ENCODE measurements at places on chromosomes 7 and 10.

DNA sequence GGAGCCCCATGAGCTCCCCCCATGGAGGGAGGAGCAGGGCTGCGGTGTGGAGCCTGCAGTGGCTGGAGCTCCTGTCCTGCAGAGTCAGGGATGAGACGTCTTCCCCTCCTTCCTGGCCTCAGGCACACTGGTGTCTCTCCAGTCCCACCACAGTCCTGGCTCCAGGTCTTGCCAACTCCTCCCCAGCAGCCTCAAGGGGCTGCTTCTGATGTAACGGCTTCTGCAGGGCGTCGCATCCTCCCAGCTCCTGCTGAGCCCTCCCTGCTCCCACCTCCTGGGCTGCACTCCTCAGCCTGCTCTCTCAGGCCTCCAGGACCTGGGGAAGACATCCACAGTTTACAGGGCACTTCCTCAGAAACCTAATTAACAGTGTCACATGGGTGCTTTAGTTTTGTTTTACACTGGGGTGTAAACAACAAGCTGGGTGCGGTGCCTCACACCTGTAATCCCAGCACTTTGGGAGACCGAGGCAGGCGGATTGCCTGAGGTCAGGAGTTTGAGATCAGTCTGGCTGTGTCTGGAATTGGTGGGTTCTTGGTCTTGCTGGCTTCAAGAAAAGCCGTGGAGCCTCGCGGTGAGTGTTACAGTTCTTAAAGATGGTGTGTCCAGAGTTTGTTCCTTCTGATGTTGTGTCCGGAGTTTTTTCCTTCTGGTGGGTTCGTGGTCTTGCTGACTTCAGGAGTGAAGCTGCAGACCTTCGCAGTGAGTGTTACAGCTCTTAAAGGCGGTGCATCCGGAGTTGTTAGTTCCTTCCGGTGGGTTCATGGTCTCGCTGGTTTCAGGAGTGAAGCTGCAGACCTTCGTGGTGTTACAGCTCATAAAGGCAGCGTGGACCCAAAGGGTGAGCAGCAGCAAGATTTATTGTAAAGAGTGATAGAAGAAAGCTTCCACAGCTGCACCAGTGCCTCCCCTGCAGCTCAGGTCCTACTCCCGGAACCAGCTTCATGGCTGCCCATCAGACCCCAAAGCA lies 95.0 kb downstream of the PAXIP1 start:
- no peak for DNase-seq

- DNase-seq, result no peak
Measured at GRCh38 chr10:79155301-79156081, 86.7 kb downstream of the ZMIZ1 start.

DNA sequence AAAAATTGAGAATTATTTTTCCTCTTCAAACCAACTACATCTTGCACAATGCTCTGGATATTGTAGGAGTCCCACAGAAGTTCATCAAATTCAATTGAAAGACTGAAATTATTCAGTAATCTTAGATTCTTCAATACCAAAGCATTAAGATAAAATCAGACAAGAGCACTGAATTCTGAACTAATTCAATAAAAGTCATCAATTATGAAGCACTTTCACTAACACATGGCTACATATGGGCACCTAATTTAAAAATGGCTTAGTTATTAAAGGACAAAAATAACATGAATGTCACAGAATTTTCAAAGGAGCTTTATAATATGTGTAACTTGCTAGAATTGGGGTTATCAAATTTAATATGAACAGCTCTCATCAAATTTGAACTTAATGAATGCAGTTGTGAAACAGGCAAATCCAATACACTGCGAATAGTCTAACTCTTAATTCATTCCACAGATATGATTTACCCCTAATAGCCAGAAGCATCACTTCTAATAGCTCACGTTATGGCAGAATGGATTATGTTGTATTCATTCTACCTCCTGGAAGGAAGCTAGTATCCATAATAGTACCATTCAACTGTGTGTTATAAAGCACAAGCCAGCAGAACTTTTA lies 116.8 kb downstream of the GRM8 start:
- DNase-seq, result no peak

GRCh38 chr7:69184339-69184738 lies 413.9 kb upstream of the AUTS2 start:
- DNase-seq, result no peak

GRCh38 chr7:31791881-31792280 lies 104.9 kb downstream of the PPP1R17 start:
- no peak for DNase-seq

- no peak for DNase-seq
Measured at GRCh38 chr7:84663224-84663623, 468.6 kb upstream of the SEMA3A start.

- no peak for DNase-seq
Measured at GRCh38 chr7:105060923-105061322, 46.9 kb downstream of the KMT2E start.

DNA sequence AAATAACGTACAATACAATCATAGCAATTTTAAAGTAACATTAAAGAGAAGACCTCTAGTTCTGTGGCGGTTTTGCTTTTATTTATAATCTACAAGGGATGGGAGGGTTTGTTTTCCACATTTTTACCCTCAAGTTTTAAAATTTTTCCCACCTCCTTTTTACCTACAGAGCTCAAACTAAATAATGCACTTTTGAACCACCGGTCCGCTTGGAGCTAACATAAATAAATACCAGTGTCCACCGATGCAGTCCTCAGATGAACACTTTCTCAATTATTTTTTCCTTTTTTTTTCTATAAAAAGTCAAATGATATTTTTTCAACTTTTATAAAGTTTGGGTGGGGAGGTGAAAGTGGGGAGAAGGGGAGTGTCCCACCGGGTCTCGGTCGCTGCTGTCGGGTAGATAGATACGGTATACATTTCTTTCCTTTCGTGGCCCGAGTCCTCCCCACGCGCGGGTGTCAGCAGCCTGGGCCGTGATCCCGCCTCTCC lies 3.3 kb downstream of the ZNF503 start:
- DNase-seq, result no peak
